ENCODE measurements at places on chromosomes 12 and 14.

GRCh38 chr12:46108721-46109120 is 118.3 kb upstream of the SCAF11 start:
- no peak for DNase-seq

- DNase-seq = peak; percentile 22
These were observed 25.5 kb downstream of the CLECL1 start for GRCh38 chr12:9707356-9707755.

- peak; percentile 17 for DNase-seq
These were observed 22.3 kb downstream of the LGR5 start for GRCh38 chr12:71461787-71462328.

DNA sequence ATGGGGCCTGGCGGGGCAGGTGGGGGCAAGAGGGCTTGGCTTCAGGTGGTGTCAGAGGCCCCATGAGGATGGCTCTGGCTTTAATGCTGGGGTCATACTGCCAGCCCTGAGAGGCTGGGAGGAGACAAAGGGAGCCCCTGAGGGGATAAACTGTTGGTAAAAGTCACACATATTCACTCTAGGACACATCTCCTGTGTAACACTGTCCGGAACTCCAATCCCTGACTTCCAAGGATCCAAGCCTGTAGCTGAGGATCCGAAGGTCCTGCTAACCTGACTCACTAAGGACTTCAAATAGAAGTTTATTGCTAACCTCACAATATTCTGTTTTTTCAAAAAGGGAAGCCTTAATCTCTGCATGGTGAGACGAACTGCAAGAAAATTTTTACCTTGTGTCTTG is 39.2 kb upstream of the GPR68 start:
- no peak for DNase-seq

- no peak for DNase-seq
These were observed 106.8 kb upstream of the RTL1 start for GRCh38 chr14:101010293-101010692.
